T-cell (primary cell): ENCODE measurements at places on chromosomes 12 and 14.
A peak's percentile ranks its signal among the peaks of the same experiment; 100 is the strongest.

DNA sequence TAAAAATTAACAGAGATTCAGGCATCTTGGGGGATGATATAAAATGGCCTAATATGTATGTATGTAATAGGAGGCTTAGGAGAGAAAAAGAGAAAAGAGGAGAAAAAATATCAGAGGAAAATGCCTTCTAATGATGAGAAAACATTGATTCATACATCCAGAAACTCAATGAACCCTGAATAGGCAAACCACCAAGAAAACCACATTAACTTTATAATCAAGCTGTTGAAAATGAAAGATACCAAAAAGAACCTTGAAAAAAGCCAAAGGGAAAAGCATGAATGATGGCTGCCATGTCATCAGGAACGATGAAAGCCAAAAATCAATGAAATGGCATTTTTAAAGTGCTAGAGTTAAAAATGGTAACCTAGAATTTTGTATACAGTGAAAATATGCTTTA is 180.2 kb downstream of the EPS8 start:
- DNase-seq, result no peak

DNA sequence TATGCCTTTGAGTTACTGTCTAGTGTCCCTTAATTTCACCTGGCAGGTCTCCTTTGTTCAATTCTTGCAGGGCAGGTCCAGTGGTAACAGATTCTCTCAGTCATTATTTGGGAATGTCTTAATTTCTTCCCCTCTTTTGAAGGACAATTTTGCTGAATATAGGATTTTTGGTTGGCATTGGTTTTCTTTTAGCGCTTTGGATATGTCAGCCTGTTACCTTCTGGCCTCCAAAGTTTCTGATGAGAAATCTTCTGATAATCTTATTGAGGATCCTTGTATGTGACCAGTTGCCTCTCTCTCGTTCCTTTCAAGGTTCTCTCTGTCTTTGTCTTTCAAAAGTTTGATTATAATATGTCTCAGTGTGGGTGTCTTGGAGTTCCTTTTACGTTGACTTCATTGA is 38.1 kb downstream of the ZDHHC17 start:
- DNase-seq, result no peak

DNA sequence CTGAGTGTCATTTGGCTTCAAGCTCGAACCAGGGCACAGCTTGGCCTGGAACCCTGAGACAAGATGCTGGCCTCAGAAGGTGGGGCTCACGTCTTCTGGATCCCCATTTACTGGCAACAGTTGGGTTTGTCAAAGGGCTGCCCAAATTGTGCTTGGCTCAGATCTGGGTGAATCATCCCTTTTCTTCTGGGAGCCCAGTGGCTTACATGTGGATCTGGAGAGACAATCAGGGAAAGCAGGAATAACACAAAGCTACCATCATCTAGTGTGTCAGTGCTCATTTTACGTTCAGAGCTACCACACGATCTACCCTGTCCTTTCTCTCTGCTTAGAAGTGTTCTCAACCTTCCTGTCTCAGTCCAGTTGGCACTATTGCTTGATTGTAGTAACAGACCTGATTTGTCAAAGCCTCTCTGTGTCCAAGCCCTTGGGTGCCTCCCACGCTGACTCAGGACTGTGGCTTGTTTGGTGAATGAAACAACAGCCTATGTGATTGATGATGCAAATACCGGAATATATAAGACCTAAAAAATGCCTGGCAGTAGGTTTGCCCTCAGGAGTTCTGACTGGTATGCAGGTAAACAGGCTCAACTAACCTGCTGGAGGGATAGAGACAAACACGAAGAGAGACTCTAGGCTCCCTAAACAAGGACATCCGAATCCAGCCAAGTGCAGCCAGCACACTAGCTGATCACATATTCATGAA is 974.3 kb downstream of the VRK1 start:
- DNase-seq, result no peak

GRCh38 chr12:54173066-54173726 is 15.6 kb downstream of the SMUG1 start:
- peak; percentile 9 for DNase-seq

DNA sequence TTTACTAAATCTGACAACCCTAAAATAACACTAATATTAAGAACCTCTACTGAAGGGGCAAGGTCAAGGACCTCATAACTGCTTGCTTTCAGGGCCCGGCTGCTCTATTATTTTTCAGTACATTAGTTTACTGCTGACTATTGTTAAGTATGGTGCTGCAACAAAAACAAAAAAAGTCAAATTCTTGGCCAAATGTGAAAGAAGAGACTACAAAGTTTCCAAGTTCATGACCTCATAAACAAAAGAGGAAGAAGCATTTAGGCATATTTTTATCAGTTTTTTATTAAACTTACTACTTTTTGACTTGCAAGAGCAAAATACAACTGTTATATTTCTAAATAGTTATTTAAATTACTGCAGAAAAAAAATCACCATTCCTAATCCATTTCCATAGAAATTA is 109.8 kb upstream of the GPHB5 start:
- no peak for DNase-seq

DNA sequence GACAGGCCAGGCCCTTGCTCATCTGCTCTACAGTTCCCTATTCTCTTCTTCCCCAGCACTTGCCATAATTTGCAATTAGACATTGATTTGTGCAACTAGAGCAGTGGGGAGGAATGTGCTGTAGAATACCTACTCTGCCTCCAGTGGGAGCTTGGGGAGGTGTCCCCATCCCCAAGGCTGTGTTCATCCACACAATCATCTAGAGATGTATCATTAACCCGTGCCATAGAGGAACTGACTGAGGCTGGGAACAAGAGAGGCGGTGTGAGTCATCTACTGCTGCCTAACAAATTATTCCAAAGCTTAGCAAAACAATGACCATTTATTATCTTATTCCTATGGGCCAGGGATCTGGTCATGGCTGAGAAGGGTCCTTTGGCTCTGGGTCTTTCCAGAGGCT is 5.1 kb upstream of the OTUB2 start:
- DNase-seq, result no peak

GRCh38 chr14:102930138-102930752 is 7.8 kb downstream of the AMN start:
- no peak for DNase-seq

GRCh38 chr12:54282949-54283593 is 2.5 kb downstream of the HNRNPA1 start:
- no peak for DNase-seq

DNA sequence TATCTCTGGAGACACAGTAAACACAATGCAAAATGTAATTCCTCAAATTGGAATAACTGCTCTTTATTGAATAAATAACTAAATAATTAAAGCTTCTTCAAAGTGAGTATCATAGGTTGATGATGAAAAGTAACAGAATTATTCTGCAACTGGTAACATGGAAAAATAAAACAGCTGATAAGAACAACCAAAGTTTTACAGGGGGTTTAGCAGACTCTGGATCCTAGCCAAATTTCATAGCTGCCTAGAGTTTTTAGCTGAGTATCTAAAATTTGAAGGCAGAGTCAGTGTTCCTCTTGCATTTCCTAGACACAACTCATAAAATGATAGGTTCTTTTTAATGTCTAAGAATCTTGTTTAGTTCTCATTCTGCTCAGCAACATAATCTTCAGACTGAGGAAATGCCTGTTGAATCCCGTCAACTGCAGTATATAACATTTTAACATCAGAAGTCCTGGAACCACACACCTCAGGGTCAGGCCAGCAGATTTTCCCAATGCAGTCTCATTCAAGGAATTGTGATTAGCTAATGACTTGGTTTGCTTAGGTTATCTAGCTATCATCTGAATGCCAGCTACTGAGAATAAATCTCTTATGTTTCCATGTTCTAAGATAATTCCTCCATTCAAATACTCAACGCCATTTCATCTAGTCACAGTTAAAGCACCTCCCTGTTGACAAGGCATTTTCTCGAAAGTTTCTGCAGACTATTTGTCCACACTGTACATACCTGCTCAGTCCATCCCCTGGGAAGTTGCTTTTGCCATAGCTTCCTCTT is 411.6 kb downstream of the BCAT1 start:
- no peak for DNase-seq

DNA sequence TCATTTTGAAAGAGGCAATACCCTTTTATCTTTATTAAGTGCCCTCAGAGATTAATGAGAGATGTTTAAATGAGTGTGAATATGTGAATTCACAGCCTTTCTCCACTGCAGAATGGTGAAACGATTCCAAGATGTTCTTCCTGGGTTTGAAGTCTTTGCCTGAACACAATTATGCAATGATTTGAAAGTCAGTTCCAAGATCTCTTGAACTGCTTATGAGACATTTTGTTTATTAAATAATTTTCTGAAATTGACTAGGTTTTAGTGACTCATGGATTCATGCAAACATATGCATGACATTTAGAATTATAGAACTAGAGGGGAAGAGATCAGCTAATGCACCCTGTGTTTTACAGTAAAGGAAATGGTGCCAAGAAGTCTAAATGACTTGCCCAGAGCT is 118.1 kb upstream of the SLC38A2 start:
- no peak for DNase-seq

- DNase-seq, result no peak
Measured at GRCh38 chr12:1620092-1620491, 8.9 kb upstream of the WNT5B start.

GRCh38 chr14:42929806-42930480 is 1323.3 kb downstream of the LRFN5 start:
- DNase-seq, result no peak

- no peak for DNase-seq
Measured at GRCh38 chr12:120470150-120470784, 719 bp upstream of the SRSF9 start.

DNA sequence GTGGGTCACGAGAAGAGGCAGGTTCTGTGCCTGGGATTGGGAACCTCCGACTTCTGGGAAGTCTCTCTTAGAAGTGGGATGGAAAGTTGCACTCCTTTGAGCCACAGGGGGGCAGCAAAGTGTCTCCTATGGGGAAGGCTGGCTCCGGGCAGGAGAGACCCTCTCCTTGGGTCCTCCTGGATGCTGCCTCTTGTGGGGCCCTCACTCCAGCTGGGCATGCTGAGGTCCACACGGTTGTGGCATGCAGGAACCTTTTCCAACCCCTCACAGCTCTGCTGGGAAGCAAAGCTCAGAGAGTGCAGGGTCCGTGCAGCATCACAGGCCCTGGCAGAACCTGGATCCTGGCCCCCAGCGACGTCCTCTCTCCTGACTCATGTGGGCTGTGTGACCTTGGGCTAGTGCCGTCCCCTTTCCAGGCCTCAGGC is 17.4 kb downstream of the SDSL start:
- DNase-seq, result no peak

- no peak for DNase-seq
Measured at GRCh38 chr14:68011406-68012028, 191.9 kb downstream of the RAD51B start.

DNA sequence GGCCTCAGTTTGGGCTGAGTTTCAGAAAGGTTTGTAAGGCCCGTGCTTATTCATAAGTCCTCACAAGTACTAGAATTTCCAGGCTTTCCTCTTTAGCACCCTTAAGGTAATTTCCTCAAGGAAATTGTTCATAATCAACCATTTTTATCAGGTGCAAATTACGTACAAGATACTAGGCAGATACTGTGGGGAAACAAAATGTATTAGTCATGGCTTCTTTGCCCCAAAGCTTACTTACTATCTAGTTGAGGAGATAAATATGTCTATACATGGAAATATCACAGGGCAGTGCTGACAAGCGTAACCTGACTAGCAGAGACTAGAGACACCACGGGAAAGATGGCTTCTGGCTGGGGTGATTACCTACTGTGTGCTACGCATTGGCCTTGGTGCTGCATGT is 22.5 kb downstream of the MAX start:
- no peak for DNase-seq

DNA sequence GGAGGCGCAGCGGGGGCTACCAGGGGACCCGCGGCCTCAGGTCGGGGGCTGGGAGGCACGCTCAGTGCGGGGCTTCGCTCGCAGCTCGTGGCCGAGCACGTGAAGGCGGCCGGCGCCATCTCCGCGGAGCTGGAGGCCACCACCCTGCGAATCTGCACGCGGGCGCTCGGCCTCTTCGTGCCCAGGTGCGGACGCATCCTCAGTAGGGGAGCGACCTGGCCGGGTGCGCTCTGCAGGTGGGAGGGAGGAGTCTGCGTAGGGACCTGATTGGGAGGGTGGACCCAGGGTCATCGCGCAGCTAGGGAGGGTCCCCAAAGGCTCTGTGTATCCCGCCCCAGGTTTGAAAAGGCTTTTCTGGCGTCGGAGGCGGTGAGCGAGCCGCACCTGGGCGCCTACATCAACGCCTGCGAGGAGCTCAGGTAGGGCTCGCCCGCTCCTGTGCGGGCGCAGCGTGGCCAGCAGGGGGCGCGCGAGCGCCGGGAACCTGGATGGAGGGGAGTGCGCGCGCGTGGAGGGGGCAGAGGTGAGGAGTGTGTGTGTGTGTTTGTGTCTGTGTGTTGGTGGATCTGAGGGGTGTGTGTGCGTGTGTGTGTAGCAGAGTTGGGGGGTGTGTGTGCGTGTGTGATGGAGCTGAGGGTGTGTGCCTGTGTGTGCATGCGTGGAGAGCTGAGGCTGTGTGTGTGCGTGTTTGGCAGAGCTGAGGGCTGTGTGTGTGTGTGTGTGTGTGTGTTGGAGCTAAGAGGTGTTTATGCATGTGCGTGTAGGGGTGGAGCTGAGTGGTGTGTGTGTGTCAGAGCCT is 10.3 kb downstream of the EXOC3L4 start:
- peak; percentile 61 for DNase-seq

GRCh38 chr14:61409782-61410181 is 88.4 kb downstream of the PRKCH start:
- DNase-seq, result no peak

DNA sequence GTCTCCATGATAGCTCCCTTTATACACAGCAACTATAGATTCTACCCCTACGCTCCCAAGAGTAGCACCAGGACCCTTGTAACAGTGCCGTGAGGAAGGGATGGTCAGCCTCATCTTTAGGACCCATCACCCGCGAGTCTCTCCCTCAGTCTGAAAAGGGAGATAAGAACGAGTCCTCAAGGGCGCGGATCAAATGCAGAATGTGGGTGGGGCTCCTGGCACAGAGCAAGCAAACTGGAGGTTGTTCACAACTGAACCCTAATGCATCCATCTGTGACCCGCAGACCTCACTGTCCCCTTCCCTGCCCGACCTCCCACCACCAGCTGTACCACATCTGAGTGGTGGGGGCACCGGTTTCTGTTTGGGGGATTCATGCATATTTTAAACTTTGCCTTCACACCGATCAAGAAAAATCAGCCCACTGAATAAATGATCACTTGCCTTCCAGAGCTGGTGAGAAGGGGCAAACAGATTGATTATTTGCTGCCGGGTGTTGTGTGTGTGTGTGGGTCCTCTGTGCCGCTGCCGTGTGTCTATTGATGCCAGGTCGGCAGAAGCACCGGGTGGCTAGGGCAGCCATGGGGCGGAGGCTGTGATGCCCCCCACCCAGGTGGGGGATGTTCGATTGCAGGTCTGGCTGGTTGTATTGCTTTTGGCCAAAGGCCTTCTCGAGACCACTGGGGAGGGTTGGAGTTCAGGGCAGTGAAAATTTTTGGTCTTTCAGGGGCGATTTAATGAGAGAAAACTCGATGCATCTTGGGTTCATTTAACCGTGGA is 35.7 kb upstream of the BEGAIN start:
- no peak for DNase-seq

DNA sequence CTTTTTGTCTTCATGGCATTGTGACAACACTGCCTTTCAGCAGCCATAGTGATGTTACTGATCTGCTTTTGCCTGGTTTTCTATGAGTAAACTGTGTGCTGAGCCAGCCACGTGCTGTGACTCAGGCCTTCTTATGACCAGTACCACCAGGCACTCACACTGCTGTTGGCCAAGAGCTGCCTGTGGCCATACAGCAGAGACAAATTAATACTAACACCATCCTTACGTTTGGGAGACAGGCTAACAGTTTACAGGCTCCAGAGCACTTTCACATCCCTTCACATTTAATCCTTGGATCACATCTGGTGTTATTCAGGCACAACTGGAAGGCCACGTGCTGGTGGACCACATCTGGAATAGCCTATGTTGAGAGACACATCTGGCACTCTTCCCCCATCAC is 377.9 kb downstream of the CCDC91 start:
- DNase-seq, result no peak
